ENCODE measurements at places on chromosomes 16 and 17.

- no peaks in the 10 kb centered on the region for H3K27me3 ChIP-seq
- no peak for DNase-seq
- H3K4me1 ChIP-seq = peaks cover 9% of the 10 kb centered on the region
- H3K27ac ChIP-seq = no peak overlapping the region
- no peak overlapping the region for H3K4me3 ChIP-seq
- no peaks in the 10 kb centered on the region for H3K36me3 ChIP-seq
These were observed 108.0 kb upstream of the CIBAR2 start for GRCh38 chr16:85220125-85220839.

DNA sequence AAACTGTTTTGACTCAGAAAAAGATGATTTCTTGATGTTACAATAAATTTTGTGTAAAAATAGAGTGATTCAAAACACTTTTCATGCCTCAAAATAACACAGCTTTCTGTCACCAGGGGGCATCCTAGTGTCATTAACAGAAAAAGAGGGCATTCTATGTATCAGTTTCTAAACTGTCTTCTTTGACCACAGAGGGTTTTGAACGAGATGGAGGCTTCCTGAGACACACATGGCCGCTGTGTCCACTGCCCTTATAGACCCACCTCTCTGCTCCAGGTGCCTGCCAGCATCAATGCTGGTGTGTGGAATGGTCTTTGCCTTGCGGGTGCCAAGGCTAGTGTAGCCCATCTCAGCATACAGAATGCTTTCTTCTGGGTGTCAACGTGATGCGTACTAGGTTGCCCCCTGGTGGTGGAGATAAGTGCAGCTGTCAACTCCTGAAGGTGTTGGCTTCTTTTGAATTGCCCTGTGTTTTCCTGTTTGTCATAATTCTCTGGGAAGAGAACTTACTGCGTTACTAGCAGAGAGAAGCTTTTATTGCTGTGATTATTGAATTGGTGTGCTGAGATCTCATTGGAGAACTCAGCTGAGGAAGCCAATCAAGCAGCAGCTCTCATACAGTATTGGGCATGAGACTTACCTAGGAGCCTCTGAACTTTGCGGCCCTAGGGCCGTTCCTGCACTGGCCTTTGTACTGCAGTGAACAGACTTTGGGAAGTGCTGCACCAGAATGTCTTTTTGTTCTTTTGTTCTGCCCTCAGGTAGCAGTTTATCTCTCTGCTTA, 38.6 kb downstream of the USP10 start:
- no peak overlapping the region for H3K27ac ChIP-seq
- no peaks in the 10 kb centered on the region for H3K27me3 ChIP-seq
- peaks cover 5% of the 10 kb centered on the region for H3K4me1 ChIP-seq
- peak; percentile 70 for DNase-seq
- no peak overlapping the region for H3K4me3 ChIP-seq

- DNase-seq = no peak
- no peaks in the 10 kb centered on the region for H3K4me1 ChIP-seq
- H3K27me3 ChIP-seq = no peaks in the 10 kb centered on the region
- no peaks in the 10 kb centered on the region for H3K36me3 ChIP-seq
- H3K27ac ChIP-seq = no peak overlapping the region
- H3K4me3 ChIP-seq = no peak overlapping the region
These were observed 75.6 kb downstream of the AMFR start for GRCh38 chr16:56349711-56350161.

DNA sequence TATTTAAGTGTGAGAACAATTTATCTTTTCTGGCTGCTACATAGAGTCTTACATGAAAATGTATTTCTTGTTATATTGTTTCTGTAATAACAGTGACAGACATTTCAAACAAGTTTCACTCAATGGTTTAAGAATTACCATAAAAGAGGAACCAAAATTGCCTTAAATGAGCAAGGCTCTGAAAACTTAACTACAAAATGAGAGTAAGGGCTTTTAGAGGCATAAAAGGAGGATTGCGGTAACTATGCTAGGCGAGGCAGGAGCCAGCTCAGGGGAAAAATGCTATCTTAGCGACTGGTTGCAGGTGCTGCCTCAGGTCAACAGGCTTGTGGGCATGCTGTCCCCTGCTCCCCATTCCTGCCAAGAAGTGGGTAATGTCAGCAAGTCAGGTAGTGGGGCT, 81.7 kb upstream of the MSI2 start:
- H3K36me3 ChIP-seq = no peaks in the 10 kb centered on the region
- H3K4me3 ChIP-seq = no peak overlapping the region
- no peak overlapping the region for H3K27ac ChIP-seq
- H3K4me1 ChIP-seq = no peaks in the 10 kb centered on the region

DNA sequence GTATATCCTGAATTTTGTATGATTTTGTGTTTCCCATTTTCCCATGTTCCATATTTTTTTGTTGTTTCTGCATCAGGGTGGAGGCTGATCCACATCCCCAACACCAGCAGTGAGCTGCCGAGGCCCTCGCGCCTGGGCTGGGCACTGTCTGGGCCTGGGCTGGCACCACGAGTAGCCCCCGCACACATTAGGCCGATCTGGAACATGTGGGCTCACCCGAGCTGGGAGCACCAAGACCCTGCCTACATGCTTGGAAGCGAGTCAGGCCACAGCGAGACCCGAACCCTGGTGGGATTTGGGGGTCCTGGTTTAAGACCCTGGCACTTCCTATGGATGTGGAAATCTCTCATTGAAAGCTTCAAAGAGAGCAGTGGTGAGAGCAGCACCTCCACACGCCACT, 8.5 kb downstream of the KCTD5 start:
- no peak overlapping the region for H3K27ac ChIP-seq
- H3K27me3 ChIP-seq = no peaks in the 10 kb centered on the region
- peaks cover 4% of the 10 kb centered on the region for H3K4me1 ChIP-seq
- DNase-seq = no peak

GRCh38 chr17:75036643-75037268, 10.0 kb downstream of the ATP5PD start:
- no peaks in the 10 kb centered on the region for H3K27me3 ChIP-seq
- no peak overlapping the region for H3K4me3 ChIP-seq
- peaks cover 6% of the 10 kb centered on the region for H3K36me3 ChIP-seq
- H3K4me1 ChIP-seq = peaks cover 2% of the 10 kb centered on the region
- no peak for DNase-seq
- no peak overlapping the region for H3K27ac ChIP-seq

GRCh38 chr16:70588565-70588964, 57.8 kb upstream of the IL34 start:
- no peaks in the 10 kb centered on the region for H3K36me3 ChIP-seq
- no peak overlapping the region for H3K27ac ChIP-seq
- no peaks in the 10 kb centered on the region for H3K27me3 ChIP-seq
- DNase-seq = no peak

DNA sequence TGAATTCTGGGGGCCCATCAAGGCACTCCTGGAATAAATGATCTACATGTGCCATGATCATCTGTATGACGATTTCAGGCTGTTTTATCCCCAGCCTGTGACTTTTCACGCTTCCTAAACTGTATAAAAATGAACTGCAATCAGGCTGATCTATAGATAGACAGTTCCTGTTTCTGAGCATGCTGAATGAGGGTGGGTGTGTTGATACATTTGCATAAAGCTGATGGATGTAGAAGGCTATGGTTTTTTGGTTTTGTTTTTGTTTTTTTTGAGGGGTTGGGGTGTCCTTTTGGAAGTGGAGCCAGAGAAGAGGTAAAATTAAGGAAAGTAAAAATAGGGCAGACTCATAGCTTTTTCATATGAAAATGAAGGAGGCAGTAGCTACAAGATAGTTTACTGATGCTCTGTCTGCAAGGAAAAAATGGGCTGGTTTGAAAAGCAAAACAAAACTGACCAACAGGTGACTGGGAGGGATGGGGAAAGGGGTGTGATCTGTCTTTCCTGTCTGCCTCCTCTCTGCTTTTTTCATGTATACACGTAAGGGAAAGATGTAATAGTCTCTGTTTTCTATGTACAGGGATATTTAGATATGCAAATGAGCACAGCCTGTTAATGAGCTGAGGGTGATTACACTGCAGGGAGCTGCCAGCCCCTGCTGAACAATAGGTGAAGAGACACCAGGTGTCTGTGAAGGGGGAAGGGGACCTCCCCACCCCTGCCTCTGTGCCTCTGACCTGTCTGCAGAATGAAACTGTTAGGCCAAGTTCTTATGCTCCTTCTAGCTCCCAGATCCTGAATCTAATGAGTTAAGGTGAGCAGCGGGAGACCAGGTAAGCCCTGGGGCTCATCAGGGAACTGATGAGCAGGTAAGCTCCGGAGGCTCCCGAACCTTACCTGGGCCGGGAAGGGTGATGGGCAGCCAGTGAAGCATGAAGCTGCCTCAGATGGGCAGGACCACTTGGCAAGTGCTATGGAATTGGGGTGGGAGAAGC, 46.6 kb upstream of the LYRM9 start:
- no peaks in the 10 kb centered on the region for H3K36me3 ChIP-seq
- H3K27ac ChIP-seq = no peak overlapping the region
- no peak overlapping the region for H3K4me3 ChIP-seq
- H3K27me3 ChIP-seq = no peaks in the 10 kb centered on the region
- H3K4me1 ChIP-seq = peaks cover 7% of the 10 kb centered on the region
- no peak for DNase-seq

GRCh38 chr16:31267332-31268032, 7.7 kb downstream of the ITGAM start:
- H3K4me1 ChIP-seq = no peaks in the 10 kb centered on the region
- H3K27ac ChIP-seq = no peak overlapping the region
- H3K27me3 ChIP-seq = no peaks in the 10 kb centered on the region
- no peak overlapping the region for H3K4me3 ChIP-seq
- H3K36me3 ChIP-seq = no peaks in the 10 kb centered on the region

- no peak overlapping the region for H3K4me3 ChIP-seq
- H3K27ac ChIP-seq = no peak overlapping the region
- no peaks in the 10 kb centered on the region for H3K36me3 ChIP-seq
These were observed 4.0 kb downstream of the RNF222 start for GRCh38 chr17:8393470-8394231.

- no peaks in the 10 kb centered on the region for H3K36me3 ChIP-seq
- no peak overlapping the region for H3K27ac ChIP-seq
- H3K4me3 ChIP-seq = no peak overlapping the region
- H3K27me3 ChIP-seq = no peaks in the 10 kb centered on the region
- no peak for DNase-seq
These were observed 191.4 kb downstream of the SLC39A11 start for GRCh38 chr17:72901083-72901482.

- no peak overlapping the region for H3K27ac ChIP-seq
- H3K36me3 ChIP-seq = no peaks in the 10 kb centered on the region
- no peak for DNase-seq
- no peaks in the 10 kb centered on the region for H3K4me1 ChIP-seq
- H3K4me3 ChIP-seq = no peak overlapping the region
- H3K27me3 ChIP-seq = no peaks in the 10 kb centered on the region
These were observed 65.1 kb downstream of the DHRS7C start for GRCh38 chr17:9726291-9726690.

DNA sequence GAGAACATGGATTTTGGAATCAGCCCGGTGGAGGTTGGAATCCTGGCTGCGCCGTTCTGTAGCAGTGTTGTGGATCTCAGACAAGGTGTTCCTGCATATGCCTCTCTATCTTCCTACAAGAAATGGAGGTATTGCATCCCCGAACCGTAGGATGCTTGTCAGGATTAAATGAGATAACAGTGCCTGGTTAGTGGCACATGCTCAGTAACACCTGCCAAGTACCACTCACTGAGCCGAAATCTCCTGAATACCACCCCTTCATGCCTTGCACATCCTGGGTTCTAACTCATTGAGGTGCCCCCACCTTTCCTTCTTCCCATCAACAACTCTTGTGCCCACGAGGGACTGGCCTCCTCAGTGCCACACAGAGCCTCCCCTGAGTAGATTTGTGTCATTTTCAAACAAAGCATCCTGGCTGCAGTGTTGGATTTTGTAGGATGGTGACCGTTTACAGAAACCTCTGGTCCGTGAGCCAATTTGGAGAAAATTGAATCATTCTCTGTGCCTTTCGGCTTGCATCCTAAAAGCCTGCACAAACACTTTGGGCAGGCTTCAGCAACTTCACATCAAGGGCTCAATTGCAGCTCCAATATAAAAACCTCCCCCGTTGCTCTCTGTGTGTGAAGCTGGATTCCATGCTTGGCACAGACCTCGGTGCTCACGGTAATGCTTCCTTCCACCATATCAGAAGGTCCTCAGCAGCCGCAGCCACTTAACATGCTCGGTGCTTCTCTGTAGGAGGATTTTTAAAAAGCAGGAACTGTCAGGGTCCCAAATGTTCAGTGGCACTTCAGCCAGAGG, 84.2 kb downstream of the WWOX start:
- H3K27me3 ChIP-seq = no peaks in the 10 kb centered on the region
- no peak overlapping the region for H3K4me3 ChIP-seq
- DNase-seq = no peak
- H3K36me3 ChIP-seq = no peaks in the 10 kb centered on the region
- H3K4me1 ChIP-seq = no peaks in the 10 kb centered on the region

- peaks cover 6% of the 10 kb centered on the region for H3K4me1 ChIP-seq
- H3K4me3 ChIP-seq = no peak overlapping the region
- no peak for DNase-seq
These were observed 27.9 kb downstream of the SREBF1 start for GRCh38 chr17:17808706-17809432.

GRCh38 chr16:68144008-68144407, 58.8 kb downstream of the NFATC3 start:
- H3K4me3 ChIP-seq = no peak overlapping the region
- H3K27ac ChIP-seq = no peak overlapping the region
- H3K27me3 ChIP-seq = no peaks in the 10 kb centered on the region
- no peak for DNase-seq
- no peaks in the 10 kb centered on the region for H3K36me3 ChIP-seq

DNA sequence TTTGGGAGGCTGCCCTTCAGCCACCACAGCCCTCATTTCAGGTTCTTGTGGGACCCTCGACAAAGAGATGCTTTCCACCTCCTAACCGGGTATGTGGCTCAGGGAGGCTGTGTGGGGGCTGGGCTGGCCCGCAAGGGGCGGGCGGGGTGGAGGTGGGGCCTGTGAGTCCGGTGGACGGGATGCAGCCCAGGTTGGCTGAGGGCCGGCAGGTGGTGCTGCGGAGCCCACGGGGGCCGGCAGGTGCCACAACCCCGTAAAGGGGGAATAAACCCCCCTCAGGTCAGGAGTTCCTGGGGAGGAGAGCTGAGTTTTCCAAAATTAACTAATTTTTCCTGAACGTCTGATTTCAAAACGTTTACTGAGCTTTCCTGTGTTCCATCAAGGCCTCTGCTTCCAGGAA, 4.9 kb upstream of the CIAO3 start:
- no peaks in the 10 kb centered on the region for H3K27me3 ChIP-seq
- no peak overlapping the region for H3K27ac ChIP-seq
- DNase-seq = no peak
- H3K36me3 ChIP-seq = no peaks in the 10 kb centered on the region
- no peaks in the 10 kb centered on the region for H3K4me1 ChIP-seq
- no peak overlapping the region for H3K4me3 ChIP-seq

Data from iPS DF 6.9 (cell line).